GM23338 (cell line): ENCODE measurements at places on chromosomes 1 and 21. TPM values are rescaled to one million over a fixed set of nuclear protein-coding genes. Genes with fewer than 3 reads are reported as not detected.

Gene C1orf53
- 3.8 and 4.1 TPM in 2 replicates for polyA plus RNA-seq

Gene PYGO2
- polyA plus RNA-seq: 11.0 and 13.2 TPM in 2 replicates

Gene NAXE
- polyA plus RNA-seq: 82.1 and 83.1 TPM in 2 replicates

Gene CADM3
- polyA plus RNA-seq: 1.5 and 2.0 TPM in 2 replicates

Gene CHTOP
- 86.6 and 97.8 TPM in 2 replicates for polyA plus RNA-seq

Gene ALX3
- polyA plus RNA-seq: 0.17 TPM in 1 of 2 replicates, not detected in the other

Gene TMEM269
- 0.28 and 0.31 TPM in 2 replicates for polyA plus RNA-seq

Gene NDC1
- polyA plus RNA-seq: 19.8 and 20.1 TPM in 2 replicates

Gene SH2D1B
- not detected in 2 replicates for polyA plus RNA-seq

Gene SELENOF
- 129 and 142 TPM in 2 replicates for polyA plus RNA-seq

DNA sequence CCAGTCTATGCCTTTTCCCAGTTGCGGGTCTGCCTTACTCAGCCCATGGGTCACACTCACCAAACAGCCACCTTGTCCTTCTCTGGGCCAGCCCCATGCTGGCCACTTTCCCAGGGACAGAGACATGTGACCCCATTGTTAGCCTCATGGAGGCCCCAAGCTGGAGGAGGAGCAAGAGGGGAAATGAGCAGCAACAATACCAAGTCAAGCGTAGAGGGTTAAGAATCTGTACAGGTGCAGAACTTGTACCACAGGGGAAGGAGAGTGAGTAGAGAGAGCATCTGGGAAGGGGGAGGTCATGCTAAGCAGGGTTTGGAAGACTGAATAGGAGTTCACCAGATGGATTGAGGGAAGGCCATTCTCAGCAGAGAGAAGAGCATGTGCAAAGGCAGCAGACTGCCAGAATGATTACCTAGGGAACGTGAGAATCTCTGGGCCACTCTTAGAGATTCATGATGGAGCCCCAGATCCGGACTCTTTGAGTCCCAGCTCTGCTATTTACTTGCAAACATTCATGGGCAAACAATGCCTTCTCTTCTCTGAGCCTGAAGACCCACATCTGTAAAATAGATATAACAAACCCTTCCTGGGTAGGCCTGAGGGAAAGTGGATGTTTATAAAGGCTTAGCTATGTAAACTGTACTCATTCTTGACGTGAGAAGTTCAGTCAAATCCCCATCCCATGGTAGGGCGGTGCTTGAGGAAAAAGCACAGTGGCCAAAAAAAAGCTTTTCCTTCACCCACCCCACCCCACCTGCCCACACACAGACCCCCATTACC is 2.8 kb upstream of the SLC2A1 start:
- DNase-seq: no peak

DNA sequence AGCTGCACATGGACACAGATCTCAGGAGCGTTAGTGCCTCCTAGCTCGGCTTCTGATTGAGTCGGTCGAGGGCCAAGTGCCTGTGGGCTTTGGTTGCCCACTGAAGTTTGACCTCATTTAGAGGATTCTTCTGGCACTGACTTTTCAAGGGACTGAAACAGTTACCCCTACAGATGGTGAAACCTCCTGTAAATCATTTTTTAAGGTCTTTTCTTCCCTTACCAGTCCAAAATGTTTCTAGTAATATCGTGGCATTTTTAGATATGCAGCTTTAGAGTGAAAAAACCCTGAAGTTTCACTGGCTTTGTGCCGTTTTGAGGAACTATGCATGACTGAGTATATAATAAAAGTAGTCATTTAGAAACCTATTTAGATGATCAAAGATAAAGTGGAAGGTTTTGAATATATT is 34.7 kb upstream of the L1TD1 start:
- DNase-seq: no peak

GRCh38 chr21:46393451-46393940 is 65.2 kb upstream of the DIP2A start:
- no peak for DNase-seq

DNA sequence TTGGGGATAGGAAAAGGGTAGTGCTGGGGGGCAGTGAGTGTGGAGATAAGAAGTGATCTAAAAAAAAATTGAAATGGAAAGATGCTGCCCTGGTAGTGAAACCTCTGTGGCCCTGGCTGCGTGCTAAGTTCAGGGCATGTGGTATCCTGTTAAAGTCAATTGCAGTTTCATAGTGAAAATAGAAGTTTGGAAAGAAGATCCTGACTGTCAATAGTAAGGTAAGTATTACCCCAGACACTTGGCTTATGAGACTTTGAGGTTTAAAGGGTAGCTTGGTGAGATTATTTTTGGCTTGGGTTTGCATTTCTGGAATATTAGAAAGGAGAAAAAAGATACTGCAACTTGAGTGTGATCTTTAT is 6.8 kb downstream of the ARID1A start:
- no peak for DNase-seq

DNA sequence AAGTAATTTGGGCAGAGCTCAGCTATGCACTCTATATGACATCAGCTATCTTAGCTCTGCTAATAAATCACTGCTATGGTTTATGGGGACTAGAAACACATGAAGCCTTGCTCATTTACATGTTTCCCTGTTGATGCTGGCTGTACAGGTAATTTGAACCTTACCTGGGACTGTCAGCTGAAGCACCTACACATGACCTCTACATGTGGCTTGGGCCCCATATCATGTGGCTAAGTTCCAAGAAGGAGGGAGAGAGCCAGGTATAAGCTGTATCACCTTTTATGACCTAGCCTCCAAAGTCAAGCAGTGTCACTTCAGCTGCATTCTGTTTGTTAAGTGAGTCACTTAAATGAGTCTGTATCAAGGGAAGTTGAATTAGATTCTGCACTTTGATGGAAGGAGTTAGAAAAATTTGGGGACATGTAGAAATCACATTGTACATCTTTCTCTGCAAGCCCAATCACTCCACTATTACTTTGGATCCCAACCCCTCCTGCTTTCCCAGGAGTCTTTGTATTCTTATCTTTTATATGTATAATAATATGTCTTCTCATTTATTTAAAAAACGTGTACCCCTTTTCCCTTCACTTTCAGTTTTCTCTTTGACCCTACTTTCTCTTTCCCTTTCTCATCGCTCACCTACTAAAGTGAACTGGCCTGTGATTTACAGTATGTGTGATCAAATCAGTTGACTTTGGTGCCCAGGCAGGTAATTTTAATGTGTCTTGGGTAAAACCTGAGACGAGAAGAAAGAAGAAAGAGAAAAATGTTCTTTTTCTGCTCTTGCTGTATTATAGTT is 53.4 kb upstream of the PRKACB start:
- no peak for DNase-seq

DNA sequence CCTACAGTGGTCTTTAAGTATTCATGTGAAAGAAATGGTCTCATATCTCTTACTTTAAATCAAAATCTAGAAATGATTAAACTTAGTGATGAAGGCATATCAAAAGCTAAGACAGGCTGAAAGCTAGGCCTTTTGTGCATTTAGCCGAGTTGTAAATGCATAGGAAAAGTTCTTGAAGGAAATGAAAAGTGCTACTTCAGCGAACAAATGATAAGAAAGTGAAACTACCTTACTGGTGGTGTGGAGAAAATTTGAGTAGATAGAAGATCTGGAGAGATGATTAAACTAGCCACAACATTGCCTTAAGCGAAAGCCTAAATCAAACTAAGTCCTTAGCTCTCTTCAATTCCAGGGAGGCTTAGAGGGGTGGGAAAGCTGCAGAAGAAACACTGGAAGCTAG is 147.6 kb downstream of the DSCAM start:
- no peak for DNase-seq

DNA sequence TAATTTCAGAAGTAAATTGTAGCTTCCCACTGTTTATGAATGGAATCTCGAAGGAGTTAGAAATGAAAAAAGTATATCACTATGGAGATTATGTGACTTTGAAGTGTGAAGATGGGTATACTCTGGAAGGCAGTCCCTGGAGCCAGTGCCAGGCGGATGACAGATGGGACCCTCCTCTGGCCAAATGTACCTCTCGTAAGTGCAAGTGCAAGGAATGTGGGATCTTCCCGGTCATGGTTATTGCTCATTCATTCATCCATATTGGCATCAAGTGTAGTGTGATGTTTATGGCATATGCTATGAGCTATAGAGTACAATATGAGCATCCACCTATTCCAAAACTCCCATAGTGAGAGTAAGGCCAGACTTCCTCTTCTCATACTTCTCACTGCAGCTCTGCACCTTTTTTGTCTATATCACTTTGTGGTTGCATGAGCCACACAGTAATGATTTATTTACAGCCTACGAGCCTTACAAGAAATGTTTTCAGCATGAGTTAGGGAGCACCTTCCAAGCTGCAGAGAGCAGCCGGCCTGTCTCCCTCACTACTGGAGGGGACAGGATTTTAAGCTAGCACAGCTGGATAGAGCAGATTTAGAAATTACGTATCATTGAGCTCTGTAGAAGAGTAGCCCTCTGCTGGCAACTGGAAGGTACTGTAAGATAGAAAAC is 24.9 kb upstream of the CR1L start:
- DNase-seq: peak; percentile 88

DNA sequence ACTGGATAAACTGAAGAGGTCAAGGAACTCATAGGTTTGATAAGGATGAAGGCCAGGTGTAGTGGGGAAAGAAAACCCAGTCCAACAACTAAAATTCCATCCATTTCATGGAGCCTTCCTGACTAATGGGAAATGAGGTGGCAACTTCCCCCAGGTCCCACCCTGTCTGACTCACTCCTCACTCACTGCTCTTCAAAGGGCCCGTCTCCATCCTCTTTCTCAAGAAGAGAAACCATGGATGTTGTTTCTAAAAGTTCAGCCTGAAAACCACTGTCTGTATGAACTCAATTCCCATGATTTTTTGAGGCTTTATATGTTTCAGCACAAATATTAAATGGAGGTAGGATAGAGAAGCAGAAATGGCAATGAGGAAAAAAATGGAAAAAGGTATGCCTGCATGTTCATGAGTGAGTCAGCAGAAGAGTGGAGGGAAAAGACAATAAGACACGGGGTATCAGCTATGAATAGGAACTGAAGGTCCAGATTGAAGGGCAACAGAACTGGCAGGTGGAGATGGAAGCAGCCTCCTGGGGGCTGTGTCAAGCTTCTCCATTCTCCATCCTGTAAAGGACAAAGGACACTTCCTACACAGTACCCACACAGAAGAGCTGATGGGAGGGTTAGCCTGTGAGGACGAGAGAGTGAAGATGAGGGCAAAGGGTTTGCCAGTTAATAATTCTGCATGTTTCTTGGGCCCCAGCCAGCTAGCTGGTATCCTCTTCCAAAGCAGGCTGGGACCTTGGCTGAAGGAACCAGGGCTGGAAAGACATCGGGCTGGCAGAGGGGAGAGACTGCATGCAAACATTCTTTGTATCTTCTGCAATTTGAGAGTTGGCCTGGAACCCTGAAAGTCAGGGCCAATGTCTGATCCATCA is 5.5 kb upstream of the ELOVL1 start:
- DNase-seq: no peak

- DNase-seq: peak; percentile 54
These were observed 470 bp upstream of the MTMR11 start for GRCh38 chr1:149936992-149937705.

DNA sequence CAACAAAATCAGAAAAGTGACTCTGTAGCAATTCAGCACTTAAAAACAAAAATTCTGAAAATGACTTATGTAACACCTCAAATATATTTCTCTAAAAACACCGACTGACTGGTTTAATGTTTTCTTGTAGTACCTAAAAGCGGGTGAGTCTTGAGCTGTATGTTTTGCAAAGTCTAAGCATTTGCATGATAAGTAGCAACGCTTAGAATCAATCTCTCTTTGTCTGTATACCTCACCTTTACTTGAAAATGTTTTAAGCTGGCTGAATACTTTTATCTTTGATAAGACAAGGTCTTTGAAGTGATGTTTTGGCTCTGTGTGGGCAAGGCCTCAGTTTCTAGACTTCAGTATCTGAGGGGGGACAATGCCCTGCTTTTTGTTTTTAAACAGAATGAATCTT is 8.2 kb downstream of the ITPKB start:
- DNase-seq: peak; percentile 46

GRCh38 chr21:26127918-26128317 is 42.7 kb downstream of the APP start:
- DNase-seq: no peak

- DNase-seq: no peak
These were observed 149.3 kb downstream of the NR5A2 start for GRCh38 chr1:200176798-200177197.

GRCh38 chr21:36909901-36910561 is 56.4 kb downstream of the HLCS start:
- DNase-seq: no peak

GRCh38 chr1:203439131-203439730 is 36.4 kb upstream of the PRELP start:
- no peak for DNase-seq

DNA sequence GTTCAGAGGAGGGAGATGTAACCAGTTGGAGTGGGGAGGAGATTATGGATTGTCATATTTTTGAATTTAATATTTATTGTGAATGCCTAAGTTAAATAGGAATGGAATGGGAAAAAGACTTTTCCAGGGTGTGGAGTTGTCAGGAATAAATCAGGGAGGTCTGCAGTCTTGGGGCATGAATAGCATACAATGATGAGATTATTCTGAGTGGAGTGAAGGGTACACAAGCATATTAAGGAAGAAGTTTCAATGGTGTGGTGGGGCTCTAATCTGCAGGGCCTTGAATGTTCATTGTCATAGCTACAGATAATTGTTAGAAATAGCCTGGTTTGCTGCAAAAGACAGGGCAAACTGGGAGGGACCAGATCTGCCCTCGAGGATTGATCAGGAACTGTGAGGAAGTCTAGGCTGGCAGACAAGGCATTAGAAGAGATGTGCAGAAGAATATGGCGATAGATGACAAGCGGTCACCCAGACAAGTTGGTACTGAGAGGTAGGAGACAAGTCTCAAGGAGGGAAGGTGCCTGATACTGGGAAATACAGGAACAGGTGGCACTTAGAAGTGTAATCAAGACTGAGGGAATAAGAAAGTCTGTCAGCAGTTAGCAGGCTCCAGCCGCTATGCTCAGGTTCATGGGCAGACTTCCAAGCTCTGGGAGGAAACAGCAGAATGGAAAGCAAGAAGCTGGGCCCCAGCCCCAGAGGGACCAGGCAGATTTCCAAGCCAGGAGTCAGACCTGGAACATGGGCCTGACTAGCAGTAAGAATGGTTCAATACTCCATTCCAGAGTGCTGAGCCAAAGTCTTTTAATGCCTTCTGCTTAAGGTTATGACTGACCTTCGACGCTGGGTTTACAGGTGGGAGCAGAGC is 20.9 kb upstream of the RGL1 start:
- no peak for DNase-seq

DNA sequence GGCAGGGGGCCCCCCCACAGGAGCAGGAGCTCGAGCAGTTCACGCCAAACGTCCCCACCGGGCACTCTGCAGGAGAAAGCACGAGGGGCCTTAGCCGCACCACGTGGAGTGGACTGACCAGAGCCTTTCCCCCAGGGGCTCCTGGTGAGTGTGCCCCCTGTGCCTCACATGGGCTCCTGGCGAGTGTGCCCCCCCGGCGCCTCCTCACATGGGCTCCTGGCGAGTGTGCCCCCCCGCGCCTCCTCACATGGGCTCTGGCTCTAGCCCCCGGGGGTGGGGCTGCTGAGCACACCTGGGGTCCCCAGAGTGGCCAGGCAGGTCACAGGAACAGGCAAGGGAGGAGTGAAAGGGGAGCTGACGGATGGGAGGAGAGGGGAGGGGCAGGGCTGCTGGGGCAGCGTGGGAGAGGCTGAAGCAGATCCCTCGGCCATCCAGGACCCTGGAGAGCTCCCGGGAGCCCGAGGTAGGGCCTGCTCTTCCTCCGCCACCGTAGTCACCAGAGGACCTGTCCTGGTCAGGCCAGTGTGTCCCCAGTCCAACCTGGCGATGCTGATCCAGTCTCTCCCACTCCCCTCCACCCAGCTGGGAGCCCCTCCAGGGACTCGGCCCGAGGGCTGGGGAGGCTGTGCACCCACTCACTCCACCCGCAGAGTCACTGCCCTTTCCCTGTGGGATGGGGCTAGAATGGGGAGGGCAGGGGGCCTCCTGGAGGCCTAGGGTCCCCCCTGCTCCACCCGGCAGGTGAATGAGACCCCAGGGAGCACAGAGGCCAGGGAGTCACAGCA is 47.6 kb downstream of the ARHGEF16 start:
- peak; percentile 88 for DNase-seq
